ENCODE measurements at places on chromosomes 7 and 10.
A peak's percentile ranks its signal among the peaks of the same experiment; 100 is the strongest.

GRCh38 chr7:117158941-117159697 lies 163.7 kb downstream of the WNT2 start:
- no peak for DNase-seq
- H3K27ac ChIP-seq, result no peak overlapping the region
- no peak overlapping the region for H3K4me3 ChIP-seq
- H3K4me1 ChIP-seq, result no peaks in the 10 kb centered on the region
- no peaks in the 10 kb centered on the region for H3K36me3 ChIP-seq
- H3K27me3 ChIP-seq, result no peaks in the 10 kb centered on the region

- DNase-seq, result peak; percentile 59
- H3K4me3 ChIP-seq, result no peak overlapping the region
- peaks cover 1% of the 10 kb centered on the region for H3K36me3 ChIP-seq
- H3K27ac ChIP-seq, result no peak overlapping the region
These were observed 103.2 kb downstream of the NRBF2 start for GRCh38 chr10:63236113-63236935.

GRCh38 chr10:25934621-25935139 lies 651 bp downstream of the MYO3A start:
- peaks cover 13% of the 10 kb centered on the region for H3K4me1 ChIP-seq
- DNase-seq, result peak; percentile 55

GRCh38 chr7:35253710-35254495 lies at the start of gene TBX20:
Gene TBX20 (minus strand): TSS chr7:35254100. CDS start chr7:35253620, 480 bp downstream.
- no peaks in the 10 kb centered on the region for H3K36me3 ChIP-seq
- H3K4me1 ChIP-seq, result peaks cover 20% of the 10 kb centered on the region
- no peak within 1 kb of the TSS for H3K27ac ChIP-seq
- no peak within 1 kb of the TSS for H3K4me3 ChIP-seq

DNA sequence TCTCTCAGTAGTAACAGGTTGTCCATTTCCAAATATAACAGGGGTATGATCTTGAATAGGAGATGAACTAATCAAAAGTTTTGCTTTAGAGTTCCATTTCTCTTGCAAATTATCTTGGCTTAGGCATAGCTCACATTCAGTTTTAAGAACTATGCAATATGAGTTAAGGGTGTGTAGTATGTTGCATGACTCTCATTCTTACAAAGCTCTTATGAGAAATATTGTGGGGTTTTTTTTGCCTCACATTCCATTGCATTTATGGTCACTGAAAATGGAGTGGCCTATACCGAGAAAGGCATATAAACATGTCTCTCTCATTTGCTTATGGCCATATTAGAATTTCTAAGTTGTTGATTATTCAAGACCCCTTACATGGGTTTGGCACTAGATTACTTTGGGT lies 48.5 kb upstream of the LAMB1 start:
- H3K36me3 ChIP-seq, result no peaks in the 10 kb centered on the region
- H3K4me1 ChIP-seq, result peaks cover 11% of the 10 kb centered on the region
- H3K4me3 ChIP-seq, result no peak overlapping the region
- DNase-seq, result no peak

GRCh38 chr7:112500619-112501018 lies 19.8 kb downstream of the LSMEM1 start:
- no peaks in the 10 kb centered on the region for H3K27me3 ChIP-seq
- H3K4me1 ChIP-seq, result no peaks in the 10 kb centered on the region
- DNase-seq, result no peak
- H3K27ac ChIP-seq, result no peak overlapping the region

DNA sequence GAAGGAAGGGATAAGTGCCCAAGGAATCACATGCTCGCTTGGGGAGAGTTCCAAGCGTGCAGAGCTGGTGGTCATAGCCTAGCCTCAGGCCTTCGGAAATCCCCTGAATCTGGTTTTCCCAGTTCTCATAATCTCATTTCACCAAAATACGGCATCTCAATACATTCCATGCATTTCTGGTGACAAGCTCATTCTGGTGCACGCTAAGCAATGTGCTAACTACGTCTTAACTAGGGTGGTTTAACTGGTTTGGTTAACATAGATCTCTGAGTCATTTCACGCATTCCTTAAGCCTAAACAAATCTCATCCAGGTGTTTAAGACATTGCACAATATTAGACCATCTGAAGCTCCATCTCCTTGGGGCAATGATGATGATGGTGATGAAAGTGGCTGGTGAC lies 72.9 kb upstream of the STEAP1B start:
- no peak overlapping the region for H3K27ac ChIP-seq
- no peak overlapping the region for H3K4me3 ChIP-seq
- peaks cover 1% of the 10 kb centered on the region for H3K36me3 ChIP-seq
- no peaks in the 10 kb centered on the region for H3K27me3 ChIP-seq
- no peak for DNase-seq
- H3K4me1 ChIP-seq, result peaks cover 33% of the 10 kb centered on the region

DNA sequence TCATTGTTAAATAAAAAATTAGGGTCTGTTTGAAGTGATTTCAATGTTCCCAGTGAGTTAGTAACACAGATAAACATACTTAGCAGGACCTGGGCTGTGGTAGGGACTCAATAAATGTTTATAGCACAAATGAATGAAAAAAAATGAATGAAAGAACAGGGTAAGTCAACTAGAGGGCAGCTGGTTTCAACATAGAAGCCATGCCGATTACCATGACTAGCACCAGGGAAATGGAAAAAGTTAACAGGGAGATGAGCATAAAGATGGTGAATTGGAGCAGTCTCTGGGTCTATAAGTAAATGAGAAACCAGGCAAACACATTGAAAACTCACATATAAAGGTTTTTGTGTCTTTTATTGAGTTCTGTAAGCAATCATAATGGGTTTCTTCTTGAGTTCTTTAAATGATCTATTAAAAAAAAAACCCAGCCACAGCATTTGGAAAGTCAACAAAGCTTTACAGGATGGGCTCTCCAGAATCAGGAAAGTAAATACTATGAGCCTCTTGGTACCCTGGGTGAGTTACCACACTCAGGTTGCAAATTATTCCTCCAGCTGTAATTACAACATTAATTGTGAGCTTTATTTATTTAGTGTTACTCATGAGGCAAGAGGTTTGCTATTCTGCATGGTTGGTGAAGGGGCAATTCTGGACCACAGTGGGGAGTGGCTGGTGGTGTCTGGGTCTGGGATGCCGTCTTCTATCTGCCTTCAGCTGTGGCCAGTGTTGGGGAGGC lies 46.1 kb upstream of the MTPN start:
- H3K27ac ChIP-seq, result no peak overlapping the region
- no peaks in the 10 kb centered on the region for H3K27me3 ChIP-seq
- no peak overlapping the region for H3K4me3 ChIP-seq
- H3K36me3 ChIP-seq, result no peaks in the 10 kb centered on the region

- no peak overlapping the region for H3K27ac ChIP-seq
- no peak for DNase-seq
- H3K27me3 ChIP-seq, result no peaks in the 10 kb centered on the region
- H3K36me3 ChIP-seq, result no peaks in the 10 kb centered on the region
- H3K4me1 ChIP-seq, result no peaks in the 10 kb centered on the region
These were observed 98.0 kb downstream of the KCND2 start for GRCh38 chr7:120370954-120371353.

DNA sequence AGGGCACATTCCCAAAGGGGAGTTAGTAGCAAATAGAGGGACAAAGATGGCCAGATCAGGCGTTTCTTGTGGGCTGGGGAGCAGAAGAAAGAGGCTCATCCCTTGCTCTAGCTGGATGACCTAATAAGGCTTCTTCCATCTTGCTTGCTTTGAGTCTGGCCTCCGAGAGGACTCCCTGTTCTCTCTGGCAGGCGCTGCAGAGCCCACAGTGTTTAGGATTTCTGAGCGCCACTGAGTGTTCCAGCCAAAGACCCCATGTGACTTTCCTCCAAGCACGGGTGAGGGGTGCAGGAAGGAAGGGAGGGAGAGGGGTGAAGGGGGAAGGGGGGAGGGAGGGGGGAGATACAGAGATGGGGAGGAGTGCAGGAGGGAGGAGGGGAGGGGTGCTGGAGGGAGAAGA lies 203.8 kb upstream of the SVIL start:
- H3K27ac ChIP-seq, result no peak overlapping the region
- no peaks in the 10 kb centered on the region for H3K4me1 ChIP-seq
- no peaks in the 10 kb centered on the region for H3K27me3 ChIP-seq
- no peak overlapping the region for H3K4me3 ChIP-seq
- H3K36me3 ChIP-seq, result no peaks in the 10 kb centered on the region

DNA sequence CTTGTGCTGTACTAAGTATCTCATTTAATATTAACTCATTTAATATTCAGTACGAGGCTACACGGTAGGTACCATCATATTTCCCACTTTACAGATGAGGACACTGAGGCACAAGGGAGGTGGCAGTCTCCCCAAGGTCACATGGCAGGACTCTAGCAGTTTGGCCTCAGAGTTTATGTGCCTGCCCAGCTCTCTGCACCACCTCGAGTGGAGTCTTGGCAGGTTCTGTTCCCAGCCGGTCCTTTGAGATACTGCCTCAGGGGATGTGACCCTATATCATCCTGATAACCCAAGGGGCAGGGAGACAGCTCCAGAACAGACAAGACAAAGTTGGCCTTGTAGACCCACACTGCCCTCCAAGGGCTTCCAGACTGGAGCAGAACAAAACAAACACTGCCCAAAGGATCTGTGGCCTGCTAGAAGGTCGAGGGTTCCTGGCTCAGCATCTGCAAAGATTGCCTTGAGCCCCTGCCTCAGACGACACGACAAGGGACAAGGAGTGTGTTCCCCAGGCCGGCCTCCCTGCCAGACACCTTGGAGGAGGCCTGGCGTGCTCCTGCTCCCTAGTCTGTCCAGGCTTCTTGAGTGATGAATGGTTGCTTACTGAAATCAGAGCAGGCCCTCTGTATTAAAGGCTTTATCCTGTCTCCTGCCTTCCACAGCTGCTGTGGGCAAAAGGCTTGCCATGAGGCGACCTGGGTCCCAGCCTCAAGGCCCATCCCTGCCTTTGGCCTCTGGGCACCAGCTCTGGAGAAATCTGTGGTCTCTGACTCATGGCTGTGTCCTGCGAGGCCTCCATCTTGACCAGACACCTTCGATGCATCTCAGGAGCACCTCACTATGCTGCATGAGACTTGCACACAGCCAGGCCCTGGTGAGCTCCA lies 3.9 kb upstream of the PWWP2B start:
- peak overlapping the region; percentile 28 for H3K27ac ChIP-seq
- no peak for DNase-seq
- peaks cover 45% of the 10 kb centered on the region for H3K4me1 ChIP-seq

DNA sequence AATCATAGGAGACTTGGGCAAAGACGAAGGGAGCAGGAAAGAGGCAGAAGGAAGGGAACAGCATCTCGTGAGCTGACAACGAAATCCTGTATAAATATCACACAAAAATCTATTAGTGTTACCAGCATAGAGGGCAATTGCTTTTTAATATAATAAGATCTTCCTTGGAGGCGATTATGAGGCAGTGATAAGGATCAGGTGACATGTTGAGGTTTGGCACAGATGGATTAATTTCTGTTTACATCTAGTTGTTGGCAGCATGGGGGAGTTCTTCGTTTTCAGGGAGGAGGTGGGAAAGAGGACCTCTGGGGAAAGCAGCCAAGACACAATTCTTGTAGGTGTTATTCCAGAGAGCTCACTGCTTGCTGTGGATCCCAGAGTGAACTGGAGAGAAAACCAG lies 163.8 kb downstream of the PLXNA4 start:
- H3K4me3 ChIP-seq, result no peak overlapping the region
- no peak for DNase-seq
- H3K27ac ChIP-seq, result no peak overlapping the region
- H3K27me3 ChIP-seq, result no peaks in the 10 kb centered on the region

- no peak overlapping the region for H3K27ac ChIP-seq
- H3K4me1 ChIP-seq, result peaks cover 34% of the 10 kb centered on the region
- H3K36me3 ChIP-seq, result no peaks in the 10 kb centered on the region
- no peaks in the 10 kb centered on the region for H3K27me3 ChIP-seq
- no peak overlapping the region for H3K4me3 ChIP-seq
These were observed 104.1 kb downstream of the AOAH start for GRCh38 chr7:36620166-36620708.

DNA sequence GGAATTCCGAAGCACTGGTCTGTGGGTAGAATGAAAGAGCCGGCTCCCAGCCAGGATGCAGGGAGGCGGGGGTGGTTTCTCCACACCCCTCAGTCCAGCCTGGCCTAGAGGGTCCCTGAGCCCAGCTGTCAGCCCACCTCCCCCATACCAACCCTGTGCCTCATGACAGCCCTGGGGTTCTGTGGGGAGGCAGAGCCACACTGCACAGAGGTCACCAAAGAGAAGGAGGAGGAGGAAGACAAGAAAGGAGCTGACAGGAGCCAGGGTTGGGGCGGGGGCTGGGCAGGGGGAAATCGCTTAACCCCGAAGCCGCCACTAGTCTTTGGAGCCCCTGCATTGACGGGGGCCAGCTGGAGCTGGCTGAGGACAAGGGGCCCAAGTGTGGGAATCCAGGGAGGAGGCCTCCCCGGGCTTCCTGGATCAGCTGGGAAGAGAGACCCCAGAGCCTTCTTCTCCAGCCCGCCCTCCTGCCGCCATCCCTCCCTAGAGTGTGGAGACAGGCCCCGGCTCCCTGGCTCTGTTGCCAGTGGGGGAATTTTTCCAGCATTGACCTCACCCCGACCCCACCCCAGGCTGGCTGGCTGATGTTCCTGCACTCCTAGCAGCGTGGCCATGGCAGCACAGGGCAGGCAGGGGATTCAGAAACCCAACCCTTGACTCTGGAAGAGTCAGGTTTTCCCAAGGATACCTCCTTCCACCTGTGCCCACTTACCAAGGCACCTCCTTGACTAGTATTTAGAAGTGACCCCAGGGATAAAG lies 32.5 kb downstream of the KAZALD1 start:
- H3K27ac ChIP-seq, result no peak overlapping the region
- H3K36me3 ChIP-seq, result no peaks in the 10 kb centered on the region
- no peak for DNase-seq
- no peak overlapping the region for H3K4me3 ChIP-seq
- no peaks in the 10 kb centered on the region for H3K4me1 ChIP-seq

DNA sequence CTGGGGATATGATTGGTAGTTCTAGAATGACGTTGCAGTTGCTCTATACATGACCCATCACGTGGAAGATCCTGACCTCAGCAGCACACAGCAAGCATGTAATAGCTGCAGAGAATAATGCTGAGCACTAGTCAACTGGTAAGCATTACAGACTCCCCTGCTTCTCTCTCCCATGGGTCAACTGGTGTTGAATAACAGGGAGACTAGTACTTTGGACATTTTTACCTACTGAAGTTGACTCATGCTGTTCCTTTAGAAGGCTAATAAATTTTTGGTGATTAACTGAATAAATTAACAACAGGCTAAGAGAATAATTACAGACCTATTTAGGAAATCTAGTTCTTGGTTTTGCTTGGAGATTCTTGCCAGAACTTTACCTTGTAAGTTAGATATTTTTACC lies 234.1 kb downstream of the AUTS2 start:
- no peak overlapping the region for H3K27ac ChIP-seq
- no peaks in the 10 kb centered on the region for H3K27me3 ChIP-seq
- peaks cover 14% of the 10 kb centered on the region for H3K4me1 ChIP-seq
- DNase-seq, result no peak

- DNase-seq, result no peak
- H3K4me3 ChIP-seq, result no peak overlapping the region
- no peak overlapping the region for H3K27ac ChIP-seq
These were observed 58.0 kb downstream of the GNAT3 start for GRCh38 chr7:80453699-80454340.

- no peak overlapping the region for H3K27ac ChIP-seq
- no peak overlapping the region for H3K4me3 ChIP-seq
- H3K27me3 ChIP-seq, result no peaks in the 10 kb centered on the region
- H3K4me1 ChIP-seq, result no peaks in the 10 kb centered on the region
These were observed 22.5 kb upstream of the C10orf53 start for GRCh38 chr10:49656845-49657493.

Measured in B cell (primary cell).